ENCODE measurements at places on chromosomes 16 and 17.

DNA sequence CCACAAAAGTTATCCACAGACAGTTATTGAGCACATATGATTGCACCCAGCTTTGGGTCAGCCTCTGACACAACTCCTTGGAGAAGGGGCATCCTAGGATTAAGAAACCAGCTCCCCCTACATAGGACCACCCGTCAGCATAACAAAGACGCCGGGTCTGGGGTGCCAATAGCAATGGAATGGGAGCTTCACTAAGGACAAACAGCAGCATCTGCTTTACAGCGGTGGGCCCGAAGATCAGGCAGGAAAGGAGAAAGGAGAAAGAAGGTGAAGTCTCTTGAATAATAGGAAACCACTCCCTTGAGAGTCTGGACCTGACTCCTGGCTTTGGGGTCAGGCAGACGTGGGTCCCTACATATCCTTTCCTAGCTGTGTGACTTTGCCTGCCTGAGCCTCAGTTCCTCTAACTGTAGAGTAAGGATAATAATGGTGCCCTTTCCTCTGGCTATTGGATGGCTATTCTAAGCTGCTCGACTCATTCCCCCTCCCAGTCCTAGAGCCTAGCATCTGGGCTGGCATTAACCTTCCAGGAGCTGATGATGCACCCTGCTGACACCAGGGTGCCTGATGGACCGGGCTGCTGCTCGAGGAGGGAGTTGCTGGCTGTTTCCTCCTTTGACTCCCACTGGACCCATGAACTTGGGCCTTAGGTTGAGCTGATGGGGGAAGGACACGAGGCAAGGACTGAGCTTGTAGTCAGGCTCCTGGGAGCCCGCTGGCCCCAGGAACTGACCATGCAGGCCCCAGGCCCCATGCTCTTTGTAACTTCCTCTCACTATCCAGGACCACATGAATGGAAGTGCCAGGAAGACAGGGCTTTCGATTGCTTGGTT, 94.2 kb downstream of the C16orf78 start:
- no peak for DNase-seq

DNA sequence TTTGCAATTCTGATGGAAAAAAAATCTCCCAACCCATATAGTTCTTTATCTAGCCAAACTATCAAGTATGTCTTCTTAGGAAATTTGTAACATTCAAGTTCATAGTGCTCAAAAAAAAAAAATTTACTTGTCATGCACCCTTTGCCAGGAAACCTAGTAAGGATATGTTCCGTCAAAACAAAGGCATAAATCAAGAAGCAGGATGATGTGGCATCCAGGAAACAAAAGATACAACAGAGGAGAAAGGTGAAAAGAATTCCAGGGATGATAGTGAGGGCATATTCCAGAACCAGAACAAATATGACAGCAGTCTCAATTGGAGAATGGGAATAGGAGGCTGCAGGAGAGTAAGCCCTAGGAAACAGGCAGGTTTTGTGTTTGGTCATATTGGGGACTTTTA, 104.6 kb downstream of the SPAG9 start:
- DNase-seq = no peak

GRCh38 chr17:80212962-80213642, 7.0 kb downstream of the SGSH start:
- DNase-seq = no peak

DNA sequence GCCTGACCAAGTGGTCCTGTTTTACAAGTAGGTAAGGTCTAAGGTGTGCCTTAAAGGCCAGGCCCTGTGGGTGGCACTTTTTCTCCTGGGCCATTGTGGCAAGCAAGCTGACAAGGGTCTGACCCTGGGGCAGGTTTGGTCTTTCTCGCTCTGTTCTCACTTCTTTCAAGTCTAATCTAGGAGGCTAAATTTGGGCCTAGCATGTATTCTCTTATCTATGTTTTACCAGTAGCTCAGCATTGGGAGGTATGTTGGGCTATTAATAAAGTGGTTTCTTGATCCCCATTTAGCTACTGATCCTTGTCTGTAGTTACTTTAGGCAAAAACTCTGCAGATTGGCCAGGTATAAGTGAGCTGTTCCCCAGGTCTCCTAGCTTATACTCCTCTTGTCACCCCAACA, 77.7 kb downstream of the DNAH3 start:
- DNase-seq = no peak

DNA sequence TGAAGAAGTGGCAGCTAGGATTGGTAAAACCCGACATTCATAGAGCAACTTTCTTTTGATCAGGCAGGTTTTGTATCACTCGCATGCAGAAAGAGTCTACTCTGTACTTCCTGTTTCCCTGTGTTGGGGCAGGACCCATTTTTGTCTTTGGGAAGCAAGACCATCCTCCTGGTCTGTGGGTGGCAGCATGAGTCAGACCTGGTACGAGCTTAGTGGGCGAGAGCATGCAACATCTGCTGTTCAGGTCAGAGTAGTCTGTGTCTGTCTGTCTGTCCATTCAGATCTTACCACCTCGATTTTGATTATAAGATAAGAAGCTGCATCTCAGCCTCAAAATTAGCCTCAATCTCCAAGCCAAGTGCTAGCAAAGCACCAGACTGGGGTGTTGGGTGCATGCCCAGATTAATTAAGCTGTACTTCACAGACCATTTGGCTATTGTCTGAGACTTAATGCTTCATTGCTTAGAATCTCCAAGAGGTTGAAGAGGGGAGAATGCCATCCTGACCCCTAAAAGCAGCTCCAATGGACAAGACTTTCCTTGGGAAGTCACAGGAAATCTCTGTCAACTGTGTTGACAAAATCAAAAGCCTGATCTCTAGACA, 110.9 kb downstream of the XYLT1 start:
- no peak for DNase-seq

DNA sequence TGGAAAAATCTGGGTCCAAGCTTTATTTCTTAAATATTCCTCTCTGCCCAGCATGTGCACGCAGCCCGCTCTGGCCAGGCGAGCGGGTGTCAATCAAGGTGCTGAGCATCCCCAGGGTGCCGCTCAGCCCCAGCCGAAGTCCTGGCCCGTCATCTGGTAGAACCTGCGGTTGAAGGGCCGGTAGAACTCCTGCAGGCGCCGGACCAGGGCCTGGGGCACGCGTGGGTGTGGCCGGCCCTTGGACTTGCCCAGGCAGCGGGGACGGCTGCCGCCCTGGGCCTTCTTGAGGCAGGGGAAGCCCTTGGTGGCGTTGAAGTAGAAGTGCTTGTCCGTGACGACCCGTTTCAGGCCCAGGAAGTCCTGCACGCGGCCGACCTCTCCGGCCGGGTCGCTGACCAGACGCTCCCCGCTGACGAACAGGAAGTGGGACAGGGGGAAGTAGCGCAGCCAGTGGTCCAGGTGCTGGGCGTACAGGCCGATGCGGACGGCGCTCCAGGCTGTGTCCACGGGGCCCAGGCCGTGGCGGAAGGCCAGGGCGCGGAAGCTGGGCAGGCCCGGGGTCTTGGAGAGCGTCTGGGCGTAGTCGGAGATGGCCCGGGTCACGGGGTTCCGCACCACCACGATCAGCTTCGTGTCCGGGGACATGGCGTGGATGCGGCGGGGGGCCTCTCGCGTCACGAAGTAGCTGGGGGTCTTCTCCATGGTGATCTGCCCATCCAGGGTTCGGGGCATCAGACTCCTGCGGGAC, 6.6 kb downstream of the HS3ST6 start:
- no peak for DNase-seq

DNA sequence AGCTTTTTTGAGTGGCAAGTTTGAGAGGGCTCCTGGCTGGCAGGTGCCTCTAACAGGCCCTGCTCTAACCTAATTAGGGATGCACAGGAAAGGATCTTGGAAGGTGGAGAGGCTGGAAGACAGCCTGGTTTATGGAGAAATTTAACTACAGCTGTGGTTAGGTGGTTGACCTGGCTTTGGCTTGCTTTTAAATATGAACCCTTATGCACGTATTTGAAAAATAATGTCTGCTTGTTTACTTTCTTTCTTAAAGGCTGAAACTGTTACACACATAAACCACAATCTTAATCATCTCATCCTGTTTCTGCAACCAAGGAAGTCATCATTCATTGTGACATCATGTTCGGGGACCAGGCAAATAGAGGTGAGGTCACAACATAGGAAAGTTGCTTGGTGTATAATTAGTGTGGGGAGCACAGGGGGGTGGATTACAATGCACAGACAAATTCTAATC, 23.1 kb upstream of the DHRS13 start:
- DNase-seq = no peak

- DNase-seq = no peak
Measured at GRCh38 chr17:81230043-81230820, 7.5 kb upstream of the CEP131 start.

All from activated T-helper 1 cell treated with anti-CD3 and anti-CD28 coated beads, Interleukin-2, amount 50 U/mL, for 16 hours (primary cell).